ENCODE measurements at places on chromosomes 2 and 18.

GRCh38 chr2:96138179-96139145 lies at the start of gene ASTL:
Gene ASTL, minus strand, starts transcription at chr2:96138502. Its CDS starts 66 bp downstream, at chr2:96138436.
- DNase-seq = peak; percentile 47

DNA sequence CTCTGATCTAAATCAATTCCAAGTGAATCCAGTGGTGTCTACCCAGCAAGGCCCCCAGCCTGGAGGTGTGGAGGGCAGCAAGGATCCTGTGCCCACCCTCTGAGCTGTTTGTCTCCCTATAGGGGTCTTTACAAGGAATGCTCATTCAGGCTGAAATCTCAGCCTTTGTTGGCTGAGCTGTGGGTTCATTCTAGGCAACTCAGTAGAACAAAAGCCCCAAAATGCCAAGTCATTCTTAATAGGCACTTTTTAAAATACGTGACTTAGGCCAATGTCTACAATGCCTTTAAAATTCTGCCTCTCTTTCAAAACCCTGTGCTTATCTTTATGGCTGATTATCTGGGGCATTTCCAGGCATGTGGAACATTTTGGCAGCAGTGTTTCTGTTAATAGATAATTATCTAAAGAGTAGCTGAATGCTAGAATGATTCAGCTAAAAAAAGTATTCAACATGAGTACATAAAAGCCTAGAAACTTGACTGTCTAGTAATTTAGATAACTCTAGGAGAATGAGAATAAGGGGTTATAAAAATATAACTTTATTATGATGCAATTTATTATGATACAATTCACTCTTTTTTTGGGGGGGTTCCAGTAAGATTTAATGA lies 7.4 kb downstream of the UGT1A6 start:
- no peak for DNase-seq

- no peak for DNase-seq
These were observed 44.2 kb downstream of the GLI2 start for GRCh38 chr2:120779781-120780283.

GRCh38 chr2:66212749-66213148 lies 222.2 kb upstream of the MEIS1 start:
- no peak for DNase-seq

GRCh38 chr2:674321-674985 lies 2.8 kb downstream of the TMEM18 start:
- DNase-seq = no peak

- DNase-seq = peak; percentile 42
These were observed 50.6 kb downstream of the TRAF3IP1 start for GRCh38 chr2:238370823-238371372.

GRCh38 chr2:51304311-51304710 lies 272.4 kb upstream of the NRXN1 start:
- DNase-seq = no peak

- no peak for DNase-seq
These were observed 53.7 kb downstream of the SNTG2 start for GRCh38 chr2:1004398-1004797.

GRCh38 chr18:57797209-57797651 lies 5.9 kb downstream of the ATP8B1 start:
- DNase-seq = no peak

DNA sequence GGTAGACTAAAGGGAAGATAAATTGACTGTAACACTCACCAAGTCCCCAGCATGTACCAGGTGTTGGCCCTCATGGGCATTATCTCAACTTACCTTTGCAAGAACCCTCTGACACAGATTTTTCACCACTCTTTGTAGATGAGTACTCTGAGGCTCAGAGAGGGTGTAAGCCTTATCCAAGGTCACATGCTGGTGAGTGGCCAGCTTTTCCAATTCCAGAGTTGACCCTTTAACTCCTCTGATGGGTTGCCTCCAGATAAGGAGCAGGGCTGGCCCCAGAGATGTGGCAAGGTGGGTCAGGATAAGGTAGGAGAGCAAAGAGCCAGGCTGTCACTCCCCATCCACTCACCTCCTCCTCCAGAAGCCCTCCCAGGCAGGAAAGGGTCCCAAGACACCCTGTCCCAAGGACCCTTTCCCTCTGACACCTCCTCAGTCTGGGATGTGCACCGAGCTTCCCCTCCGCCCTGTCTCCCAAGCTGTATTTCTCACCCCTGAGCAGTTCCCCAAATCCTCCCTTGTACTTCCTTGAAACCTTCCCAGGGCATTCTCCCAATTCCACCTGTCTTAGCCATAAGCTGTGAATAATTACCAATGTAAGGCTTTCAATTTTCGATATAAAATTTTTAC lies 165.9 kb downstream of the ZFP36L2 start:
- no peak for DNase-seq

GRCh38 chr2:127024769-127025358 lies 82.1 kb downstream of the BIN1 start:
- no peak for DNase-seq

GRCh38 chr2:3504741-3505140 lies 14.6 kb downstream of the ADI1 start:
- DNase-seq = no peak

DNA sequence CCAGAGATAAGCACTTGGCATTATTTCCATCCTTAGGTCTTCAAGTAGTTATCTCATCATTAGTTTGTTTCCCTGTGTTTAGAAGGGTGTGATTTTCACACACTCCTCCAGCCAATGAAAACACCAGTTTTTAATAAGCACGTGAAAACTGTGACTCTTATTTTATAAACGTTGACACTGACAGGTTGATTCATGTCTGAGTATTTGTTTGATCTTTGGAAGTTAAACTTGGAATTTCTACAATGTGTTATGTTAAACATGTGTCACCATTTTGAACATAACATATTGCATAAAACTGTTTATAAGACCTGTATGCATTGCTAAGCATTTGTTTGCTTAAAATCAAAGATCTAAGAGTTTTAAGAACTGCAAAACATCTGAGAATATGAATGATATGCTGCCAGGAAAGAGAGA lies 27.6 kb downstream of the SLC40A1 start:
- no peak for DNase-seq

DNA sequence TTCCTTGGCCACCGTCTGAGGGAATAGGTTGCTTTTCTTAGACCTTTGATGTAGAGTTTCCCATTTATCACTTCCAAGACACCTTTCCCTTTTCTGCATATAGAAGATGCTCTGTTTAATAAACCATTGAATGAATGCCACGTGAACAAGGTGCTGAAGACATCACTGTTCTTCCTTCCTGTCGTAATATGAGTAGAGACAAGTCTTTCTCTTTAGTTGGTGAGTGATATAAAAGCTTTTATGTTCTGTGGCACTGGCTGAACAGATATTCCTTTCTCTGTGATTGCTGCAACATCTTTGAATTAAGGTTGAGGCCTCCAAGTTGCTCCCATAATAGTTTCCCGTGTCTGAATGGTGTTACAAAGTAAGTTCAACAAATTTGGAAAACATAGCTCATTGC lies 38.7 kb downstream of the TTC39C start:
- no peak for DNase-seq

DNA sequence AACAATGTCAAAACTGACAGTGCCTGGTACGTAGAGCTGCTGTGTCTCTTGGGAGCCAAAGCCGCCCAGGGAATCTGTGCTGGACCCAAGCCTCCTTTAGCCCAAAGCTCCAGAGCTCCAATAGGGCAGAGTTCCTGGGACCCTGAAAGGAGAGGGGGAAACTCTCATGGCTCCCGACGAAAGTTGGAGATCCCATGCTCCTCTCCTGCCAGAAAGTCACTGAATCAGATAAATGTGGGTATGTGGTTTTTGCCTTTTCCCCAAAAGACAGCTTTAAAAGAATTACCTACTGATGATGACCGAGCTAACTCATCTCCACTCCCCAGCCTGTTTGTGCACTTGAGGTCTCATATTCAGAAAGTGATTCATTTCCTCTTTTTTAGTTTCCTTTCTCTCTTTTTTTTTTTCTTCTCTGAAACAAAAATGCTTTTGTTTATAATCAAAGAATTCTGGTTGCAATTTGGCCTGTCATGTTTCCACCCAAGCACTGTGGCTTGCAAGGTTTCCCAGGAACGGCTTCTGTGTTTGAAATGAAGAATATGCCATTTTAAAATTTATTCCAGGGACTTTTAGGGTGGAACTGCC lies 14.1 kb upstream of the PMAIP1 start:
- no peak for DNase-seq

DNA sequence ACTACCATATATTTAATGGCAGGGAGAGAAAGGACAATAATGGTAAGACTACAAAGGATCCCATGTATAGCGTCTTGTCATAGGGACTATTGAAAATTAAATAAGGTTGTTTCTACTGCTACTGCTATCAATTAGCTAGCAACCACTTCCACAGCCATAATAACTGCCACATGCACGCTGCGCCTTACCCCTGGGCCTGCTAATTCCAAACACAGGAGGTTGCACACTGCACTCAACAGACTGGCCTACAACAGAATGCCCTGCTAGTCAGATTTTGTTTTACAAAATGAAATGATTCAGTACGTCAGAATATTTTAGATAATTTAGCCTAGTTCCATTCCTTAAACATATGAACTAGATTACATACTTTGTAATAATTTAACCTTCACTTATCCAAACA lies 121.0 kb upstream of the SMAD7 start:
- no peak for DNase-seq

- DNase-seq = no peak
These were observed 173.7 kb downstream of the NR4A2 start for GRCh38 chr2:156158808-156159207.

GRCh38 chr2:232537079-232537478 lies 2.4 kb upstream of the CHRNG start:
- DNase-seq = no peak

DNA sequence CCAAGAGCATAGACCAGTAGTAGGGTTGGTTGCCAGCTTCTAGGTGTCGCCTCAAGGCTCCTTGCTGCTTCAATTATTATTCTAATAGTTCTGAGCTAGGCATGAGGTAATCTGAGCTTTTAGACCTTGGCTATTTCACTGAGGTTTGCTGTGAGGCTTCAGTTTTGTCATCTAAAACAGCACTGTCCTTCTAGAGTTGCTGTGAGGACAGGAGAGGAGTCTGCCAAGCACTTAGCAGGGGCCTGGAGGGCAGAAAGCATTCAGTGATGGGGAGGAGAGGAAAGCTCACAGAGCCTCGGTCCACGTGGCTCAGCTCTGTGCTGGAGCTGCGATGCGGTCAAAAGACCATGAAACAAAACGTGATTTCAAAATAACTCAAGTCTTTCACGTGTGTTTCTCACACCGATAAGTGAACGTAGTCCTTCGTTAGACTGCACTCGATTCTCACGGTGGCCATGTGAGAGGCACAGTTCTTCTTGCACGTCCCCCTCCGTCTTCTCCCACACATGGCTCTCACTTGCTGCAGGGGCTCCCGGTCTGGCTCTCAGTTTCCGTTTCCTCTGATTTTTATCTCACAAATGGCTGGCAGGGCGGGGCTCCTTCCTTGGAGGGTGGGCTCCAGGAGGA lies 113.7 kb downstream of the B3GNT2 start:
- DNase-seq = no peak

- no peak for DNase-seq
These were observed 41.1 kb upstream of the MYCN start for GRCh38 chr2:15899327-15899612.

GRCh38 chr2:226673314-226673723 lies 126.3 kb downstream of the IRS1 start:
- DNase-seq = no peak

GRCh38 chr18:70452501-70452900 lies 163.7 kb downstream of the SOCS6 start:
- DNase-seq = no peak

DNA sequence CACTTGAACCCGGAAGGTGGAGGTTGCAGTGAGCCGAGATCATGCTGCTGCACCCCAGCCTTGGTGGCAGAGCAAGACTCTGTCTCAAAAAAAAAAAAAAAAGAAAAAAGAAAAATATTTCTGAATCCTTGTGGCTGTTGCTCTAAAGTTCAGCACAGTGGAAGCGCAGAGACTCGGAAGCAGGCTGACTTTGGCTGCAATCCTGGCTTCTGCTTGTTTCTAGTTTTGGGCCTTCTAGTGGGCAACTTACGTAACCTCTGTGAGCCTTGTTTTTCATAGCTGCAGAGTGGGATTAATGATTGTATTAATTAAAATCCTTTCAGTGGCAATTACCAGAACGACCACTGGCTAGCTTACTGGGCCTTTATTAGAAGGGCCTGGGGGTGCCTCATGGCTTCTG lies 28.4 kb downstream of the GNLY start:
- no peak for DNase-seq

GRCh38 chr2:225158360-225158759 lies 116.1 kb upstream of the DOCK10 start:
- DNase-seq = no peak

DNA sequence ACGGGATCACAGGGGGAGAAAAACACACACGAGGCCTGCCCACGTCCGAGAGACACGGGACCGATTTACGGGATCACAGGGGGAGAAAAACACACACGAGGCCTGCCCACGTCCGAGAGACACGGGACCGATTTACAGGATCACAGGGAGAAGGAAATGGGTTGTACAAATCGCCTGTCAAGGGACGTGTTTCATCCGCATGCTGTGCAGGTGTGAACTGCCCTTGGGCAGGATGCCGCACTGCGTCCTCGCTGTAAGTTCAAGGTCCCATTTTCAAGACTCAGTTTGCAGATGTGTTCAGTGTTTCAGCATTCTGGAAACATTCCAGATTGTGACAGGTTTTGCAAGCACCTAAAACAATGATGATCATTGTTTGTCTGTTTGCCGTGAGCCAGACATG lies 2.3 kb upstream of the KCNG2 start:
- DNase-seq = no peak

GRCh38 chr2:121336528-121337294 lies 51.7 kb upstream of the TFCP2L1 start:
- DNase-seq = no peak

- DNase-seq = no peak
These were observed 21.1 kb downstream of the PCARE start for GRCh38 chr2:29053223-29053622.

DNA sequence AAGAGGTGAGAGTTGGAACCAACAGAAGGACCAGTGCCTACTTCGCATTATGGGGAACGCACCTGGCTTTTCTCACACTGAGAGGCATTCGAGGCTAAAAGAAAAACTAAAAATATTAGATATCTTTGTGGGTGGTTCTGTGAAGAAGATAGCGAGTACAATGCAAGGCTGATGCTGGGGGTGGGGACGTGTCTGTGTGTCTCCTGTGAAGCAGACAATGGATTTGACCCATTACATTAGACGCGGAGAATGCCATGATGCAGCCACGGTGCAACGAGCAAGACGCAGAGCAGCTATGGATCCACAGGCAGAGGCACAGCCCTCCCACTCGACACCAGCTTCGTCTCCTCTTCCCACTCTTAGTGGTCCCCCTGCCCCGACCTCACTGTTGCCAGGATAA lies 61.0 kb downstream of the ADCY3 start:
- no peak for DNase-seq

DNA sequence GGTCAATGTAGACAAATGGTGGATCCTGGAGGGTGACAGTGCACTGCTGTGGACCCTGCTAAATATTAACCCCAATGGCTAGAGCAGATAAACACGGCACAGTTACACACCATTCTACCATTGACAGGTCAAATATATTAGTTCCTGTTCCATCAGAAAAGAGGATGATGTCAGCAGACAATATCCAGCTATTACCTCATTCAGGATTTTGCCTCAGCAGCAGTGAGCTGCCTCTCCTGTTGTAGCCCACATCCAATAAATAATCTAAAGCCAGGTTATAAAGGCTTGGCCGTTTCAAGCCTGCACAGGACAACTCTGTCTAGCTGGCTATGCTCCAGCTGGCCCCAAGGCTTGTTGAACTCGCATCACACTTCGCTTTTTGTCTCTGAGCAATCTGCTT lies 31.6 kb upstream of the NETO1 start:
- DNase-seq = no peak

GRCh38 chr2:68237404-68237803 lies 14.9 kb downstream of the PPP3R1 start:
- DNase-seq = no peak

- no peak for DNase-seq
These were observed 150.6 kb upstream of the AGAP1 start for GRCh38 chr2:235343156-235343774.

GRCh38 chr2:95179451-95179850 lies 13.8 kb downstream of the ZNF2 start:
- no peak for DNase-seq

Measured in naive thymus-derived CD8-positive, alpha-beta T cell (primary cell).